ENCODE measurements at places on chromosomes 4 and X.

DNA sequence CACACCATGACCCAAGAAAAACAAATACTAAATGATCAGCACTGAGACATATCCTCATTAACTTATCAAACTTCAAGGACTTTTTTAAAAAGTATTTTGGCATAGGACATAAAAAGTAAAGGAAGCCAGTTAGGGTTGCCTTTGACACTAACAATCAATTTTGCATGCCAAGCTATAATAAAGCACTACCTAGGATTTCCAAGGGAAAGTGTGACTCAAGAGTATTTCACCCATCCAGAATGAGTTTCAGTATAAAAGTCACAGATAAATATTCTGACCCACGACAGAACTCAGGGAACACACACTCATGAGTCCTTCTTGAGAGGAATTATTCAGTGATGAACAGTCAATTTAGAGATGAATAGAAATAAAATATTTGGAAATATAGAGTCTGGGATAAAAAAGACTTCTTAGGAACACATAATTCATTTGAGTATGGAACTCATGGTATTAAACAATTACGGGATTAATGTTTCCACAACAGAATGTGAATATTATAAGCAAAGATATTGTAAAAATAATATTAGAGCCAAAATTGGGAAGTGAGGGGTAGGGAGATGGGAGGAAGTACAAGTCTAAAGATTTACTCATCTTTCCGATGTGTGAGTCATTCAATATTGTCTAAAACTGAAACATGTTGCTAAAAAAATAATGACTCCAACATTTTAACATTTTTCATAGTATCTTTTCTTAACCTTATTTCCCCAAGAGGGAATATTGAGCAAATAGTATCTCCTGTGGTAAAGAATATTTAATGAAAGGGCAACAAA is 143.5 kb upstream of the LNX1 start:
- DNase-seq, result peak; percentile 63

DNA sequence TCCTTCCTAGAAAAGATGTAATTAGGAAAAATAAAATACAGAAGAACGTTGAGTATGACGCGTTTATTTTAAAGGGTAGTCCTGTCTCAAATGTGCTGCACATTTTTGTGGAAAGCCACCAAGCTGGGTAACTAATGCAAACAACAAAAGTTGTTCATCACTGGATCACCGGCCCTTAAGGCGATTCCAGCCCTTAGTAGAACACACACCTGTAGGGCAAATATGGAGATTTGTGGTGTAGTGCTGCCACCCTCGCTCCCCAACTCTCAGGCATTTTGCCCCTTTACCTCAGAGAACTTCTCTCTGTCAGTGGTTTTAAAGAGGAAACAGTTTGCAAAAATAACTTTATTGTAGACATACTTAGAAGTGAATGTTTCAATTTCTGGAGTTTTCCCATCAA is 1.9 kb downstream of the TBL1X start:
- DNase-seq, result no peak

GRCh38 chr4:176005766-176006165 is 59.9 kb upstream of the WDR17 start:
- DNase-seq, result no peak

DNA sequence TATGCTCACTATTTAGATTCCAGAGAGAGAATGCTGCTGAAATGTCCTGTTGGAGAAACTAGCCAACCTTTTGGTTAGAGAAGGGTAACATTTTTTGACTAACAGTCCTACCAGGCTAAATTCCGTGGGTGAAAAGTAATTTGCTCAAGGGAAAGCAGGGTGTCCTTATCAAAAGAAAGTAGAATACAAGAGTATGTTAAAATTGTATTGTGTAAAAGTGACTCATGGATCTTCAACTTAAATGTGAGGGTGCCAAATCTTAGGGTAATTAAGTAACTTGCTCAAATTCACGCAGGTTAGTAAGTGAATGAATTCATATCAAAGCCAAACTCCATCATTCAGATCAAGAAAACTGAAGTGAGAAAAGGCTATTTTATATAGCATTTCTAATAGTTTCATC is 81.7 kb downstream of the PCDH7 start:
- no peak for DNase-seq

DNA sequence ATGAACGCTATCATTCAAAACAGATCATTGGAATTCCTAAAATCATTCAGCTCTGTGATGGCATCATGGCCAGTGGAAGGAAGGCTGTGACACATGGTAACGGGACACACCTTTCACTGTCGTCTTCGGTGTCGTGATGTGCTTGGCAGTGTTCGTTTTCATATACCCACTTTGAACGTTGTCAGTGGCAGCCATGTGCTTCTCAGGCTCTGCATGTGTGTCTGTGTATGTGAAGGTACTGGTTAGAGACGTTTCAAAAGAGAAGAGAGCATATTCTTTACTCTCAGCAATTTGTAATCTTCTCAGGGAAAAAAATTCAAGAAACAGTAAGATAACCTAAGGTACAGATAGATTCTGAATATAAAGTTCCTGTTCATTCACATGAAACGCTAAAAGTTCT is 70.6 kb upstream of the MSANTD1 start:
- DNase-seq, result no peak

Measured in AG08395 (cell line).